ENCODE measurements at places on chromosomes 5 and 9.

DNA sequence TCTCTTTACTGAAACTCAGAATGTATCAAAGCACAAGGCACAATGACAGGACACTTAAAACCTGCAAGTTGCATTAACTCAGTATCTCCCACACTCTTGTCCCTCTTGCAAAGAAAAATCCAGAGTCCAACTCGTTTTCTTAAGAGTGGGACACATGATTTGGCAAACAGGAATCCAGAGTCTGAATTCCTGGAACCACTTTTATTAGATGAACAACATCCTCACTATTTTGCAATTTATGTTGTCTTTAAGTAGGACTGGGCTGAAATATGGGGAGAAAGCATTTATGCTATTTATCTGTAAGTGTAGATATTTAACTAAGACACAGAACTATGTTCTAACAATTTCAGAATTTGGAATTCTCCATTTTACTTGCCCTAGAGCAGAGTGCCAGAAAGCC, 69.1 kb downstream of the ABCA1 start:
- DNase-seq = no peak

GRCh38 chr5:123916345-123917121, 404.6 kb downstream of the CSNK1G3 start:
- DNase-seq = no peak

GRCh38 chr5:170226661-170227060, 6.1 kb upstream of the C5orf58 start:
- DNase-seq = no peak

DNA sequence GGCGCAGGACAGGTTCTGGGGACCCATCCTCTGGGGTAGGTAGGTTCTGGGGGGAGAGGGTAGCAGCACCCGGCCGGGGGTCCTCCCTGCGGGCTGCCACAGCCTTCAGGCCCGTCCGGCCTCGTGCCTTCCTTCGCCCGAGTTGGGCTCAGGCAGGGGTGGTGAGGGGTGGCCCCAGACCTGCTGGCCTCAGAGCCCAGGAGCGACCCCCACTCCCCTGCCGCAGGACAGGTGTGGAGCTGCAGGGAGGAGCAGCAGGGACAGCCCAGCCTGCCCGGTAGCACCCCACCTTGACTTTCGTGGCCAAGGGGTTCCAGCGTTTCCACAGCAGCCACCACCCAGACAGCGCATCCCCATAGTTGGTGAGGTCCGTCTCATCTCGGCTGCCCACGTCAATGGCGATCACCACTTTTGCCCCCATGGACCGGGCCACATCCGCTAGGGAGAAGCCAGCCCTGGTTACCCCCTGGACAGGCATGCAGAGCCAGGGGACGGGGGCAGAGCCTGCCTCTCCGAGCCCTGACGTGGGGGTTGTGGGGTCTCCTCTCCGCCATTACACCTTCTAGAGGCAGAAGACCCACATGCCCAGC, 3.4 kb upstream of the NSMF start:
- DNase-seq = no peak

GRCh38 chr5:151264113-151264512, 11.1 kb downstream of the GM2A start:
- no peak for DNase-seq

DNA sequence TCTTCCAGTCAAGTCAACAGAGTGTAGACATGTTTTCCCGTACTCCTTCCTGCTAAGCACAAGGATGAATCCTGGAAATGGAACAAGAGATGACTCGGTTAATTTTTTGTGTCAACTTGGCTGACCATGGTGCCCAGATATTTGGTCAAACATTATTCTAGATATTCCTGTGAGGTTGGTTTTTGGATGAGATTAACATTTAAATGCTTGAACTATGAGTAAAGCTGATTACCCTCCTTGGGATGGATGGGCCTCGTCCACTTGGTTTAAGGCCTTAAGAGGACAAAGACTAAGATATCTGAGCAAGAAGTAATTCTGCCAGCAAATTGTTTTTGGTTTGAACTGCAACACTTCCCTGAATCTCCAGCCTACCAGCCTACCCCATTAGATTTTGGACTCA, 338.1 kb upstream of the MSX2 start:
- DNase-seq = no peak

GRCh38 chr5:124474528-124475215, 271.8 kb downstream of the ZNF608 start:
- DNase-seq = no peak

DNA sequence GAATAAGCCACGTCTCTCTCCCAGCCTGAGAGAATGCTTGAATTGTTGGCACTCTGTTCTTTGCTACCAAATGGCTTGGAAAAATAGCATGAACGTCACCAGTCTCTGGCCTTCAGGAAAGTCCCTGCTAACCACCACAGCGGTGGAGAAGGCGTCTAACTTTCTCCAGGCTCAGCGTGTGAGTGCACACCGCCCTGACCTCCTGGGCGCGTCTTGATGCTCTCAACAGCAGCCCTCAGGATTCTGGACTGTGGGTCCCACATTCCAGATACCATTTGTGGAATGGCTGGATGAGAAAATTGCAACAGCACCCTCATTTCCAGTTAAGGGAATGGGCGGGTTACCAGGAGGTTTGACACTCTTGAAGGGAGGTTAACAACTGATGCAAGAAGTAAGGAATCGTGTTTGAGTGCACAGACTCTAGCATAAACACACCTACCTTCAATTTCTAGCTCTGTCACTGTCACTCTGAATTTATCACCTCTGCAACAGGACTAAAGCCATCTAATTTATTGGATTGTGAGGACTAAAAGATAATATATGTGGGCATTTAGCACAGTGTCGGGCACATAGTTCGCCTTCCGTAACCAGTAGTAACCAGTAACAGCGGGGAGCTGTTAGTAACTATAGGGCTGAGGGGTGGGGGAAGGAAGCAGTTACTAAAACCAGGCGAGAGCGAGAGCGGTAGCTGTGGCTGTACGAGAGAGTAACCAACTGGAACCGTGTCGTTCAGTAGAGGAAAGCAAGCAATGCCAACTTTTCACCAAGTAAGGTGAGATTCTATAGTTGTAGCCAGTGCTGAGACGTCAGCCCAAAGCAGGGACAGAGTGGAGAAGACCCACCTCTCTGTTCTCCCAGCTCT, 807 bp upstream of the PLGRKT start:
- DNase-seq = no peak

GRCh38 chr5:20105915-20106314, 117.9 kb upstream of the CDH18 start:
- DNase-seq = no peak

DNA sequence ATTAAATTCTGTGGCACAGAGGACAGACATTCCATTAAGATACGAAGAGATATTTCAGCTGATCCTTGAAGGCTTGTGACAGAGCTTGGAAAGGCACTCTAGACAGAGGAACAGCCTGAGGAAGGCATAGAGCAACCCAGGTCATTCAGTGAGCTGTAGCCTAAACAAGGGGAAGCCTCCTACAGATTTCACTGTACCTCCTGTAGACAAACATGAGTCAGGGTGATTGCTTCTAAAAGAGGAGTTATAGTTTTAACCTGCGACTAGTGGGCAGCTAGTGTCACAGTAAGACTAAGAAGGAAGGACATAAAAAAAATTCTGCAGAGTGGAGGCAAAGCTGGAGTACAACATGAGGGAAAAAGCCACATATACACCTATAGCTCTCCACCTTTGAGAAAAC, 43.5 kb upstream of the ANKDD1B start:
- no peak for DNase-seq

DNA sequence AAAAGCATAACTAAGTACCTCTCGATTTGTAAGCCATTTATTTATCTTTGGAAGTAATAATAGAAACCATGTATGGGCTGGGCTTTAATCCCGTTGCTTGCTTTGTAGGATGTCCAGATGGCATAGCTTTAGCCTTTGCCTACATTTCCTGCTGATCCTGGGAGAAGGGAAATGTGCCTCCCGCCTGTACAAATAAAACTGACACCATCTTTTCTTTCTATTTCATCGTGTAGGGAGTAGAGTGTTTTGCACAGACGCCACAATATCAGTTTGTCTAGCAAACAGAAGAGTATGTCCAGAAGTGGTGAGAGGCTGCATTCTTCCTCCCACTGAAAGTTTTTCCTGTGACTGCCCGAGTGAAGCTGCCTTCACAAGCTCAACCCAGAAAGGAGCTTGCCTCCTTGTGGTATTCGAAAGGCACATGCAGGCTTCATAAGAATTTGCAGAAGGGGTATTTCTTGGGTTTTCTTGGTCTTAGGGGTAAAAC, 24.7 kb upstream of the TJP2 start:
- DNase-seq = no peak

- DNase-seq = no peak
Observed at GRCh38 chr5:76473661-76474060, 70.6 kb downstream of the IQGAP2 start.

GRCh38 chr5:95966005-95966404, 4.4 kb upstream of the ELL2 start:
- no peak for DNase-seq

- DNase-seq = no peak
Observed at GRCh38 chr5:120083851-120084542, 380.1 kb upstream of the PRR16 start.

DNA sequence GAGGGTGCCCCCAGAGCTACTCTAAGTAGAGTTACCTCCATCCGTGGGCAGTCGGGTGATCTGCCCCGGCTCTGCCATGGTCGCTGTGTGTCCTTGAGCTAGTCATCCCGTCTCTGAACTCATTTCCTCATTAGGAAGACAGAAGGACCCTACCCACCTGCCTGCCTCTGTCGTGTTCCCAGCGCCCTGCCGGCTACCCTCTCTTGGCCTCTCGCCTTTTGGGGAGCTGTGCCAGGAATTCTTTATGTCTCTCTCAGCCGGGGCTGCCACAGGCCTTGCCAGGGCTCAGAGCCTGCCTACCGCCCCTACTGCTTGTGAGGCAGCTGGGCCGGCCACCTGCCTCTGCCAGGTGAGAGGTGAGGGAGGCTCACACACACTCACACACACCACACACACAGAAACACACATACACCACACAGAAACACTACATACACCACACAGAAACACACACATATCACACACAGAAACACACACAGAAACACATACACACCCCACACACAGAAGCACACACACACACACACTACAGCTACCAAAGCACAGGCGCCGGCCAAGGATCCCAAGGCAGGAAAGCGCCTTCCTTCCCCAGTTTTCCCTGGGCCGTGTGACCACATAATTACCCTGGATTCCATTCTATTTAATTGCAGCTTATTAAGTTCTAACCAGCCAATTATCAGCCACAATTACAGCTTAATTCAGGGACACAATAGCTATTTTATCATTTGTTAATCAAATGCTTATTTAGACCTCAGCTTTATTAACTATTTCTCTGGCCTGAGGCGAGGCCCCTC, 41.7 kb downstream of the UNC5A start:
- DNase-seq = no peak

DNA sequence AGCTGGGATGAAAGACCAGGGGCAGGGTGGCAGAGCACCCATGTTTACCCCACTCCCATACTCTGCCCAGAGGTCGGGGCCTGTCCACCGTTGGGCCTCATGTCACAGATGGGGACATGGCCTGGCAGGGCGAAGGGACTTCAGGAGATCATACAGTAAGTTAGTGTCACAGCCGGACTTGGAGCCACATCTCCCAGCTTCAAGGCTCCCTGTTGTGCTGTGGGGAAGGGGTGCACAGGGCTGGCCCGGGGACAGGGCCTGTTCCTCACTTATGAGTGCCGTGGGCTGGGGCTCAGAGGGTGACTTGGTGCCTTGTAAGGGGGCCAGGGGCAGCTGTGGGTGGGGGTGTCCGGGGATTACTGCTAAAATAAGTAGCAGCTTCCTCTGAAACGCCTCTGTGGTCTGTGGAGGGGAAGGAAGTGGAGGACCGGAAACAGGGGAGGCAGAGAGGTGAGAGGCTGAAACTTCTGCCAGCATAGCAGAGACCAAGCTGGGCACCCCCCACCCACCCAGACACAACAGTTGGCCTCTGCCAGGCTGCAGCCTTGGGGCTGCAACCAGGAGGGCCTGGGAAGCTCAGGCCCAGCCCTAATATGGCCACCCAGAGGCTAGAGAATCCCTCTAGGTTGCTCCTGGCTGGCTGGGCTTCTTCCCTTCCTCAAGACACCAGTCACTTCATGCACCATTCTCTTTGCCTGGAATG, 41.1 kb upstream of the NEK6 start:
- no peak for DNase-seq

GRCh38 chr9:94700445-94700844, 26.1 kb upstream of the AOPEP start:
- no peak for DNase-seq

GRCh38 chr9:114030364-114030763, 47.7 kb downstream of the AMBP start:
- no peak for DNase-seq

- DNase-seq = no peak
Observed at GRCh38 chr5:132474881-132475496, 15.6 kb downstream of the IRF1 start.

DNA sequence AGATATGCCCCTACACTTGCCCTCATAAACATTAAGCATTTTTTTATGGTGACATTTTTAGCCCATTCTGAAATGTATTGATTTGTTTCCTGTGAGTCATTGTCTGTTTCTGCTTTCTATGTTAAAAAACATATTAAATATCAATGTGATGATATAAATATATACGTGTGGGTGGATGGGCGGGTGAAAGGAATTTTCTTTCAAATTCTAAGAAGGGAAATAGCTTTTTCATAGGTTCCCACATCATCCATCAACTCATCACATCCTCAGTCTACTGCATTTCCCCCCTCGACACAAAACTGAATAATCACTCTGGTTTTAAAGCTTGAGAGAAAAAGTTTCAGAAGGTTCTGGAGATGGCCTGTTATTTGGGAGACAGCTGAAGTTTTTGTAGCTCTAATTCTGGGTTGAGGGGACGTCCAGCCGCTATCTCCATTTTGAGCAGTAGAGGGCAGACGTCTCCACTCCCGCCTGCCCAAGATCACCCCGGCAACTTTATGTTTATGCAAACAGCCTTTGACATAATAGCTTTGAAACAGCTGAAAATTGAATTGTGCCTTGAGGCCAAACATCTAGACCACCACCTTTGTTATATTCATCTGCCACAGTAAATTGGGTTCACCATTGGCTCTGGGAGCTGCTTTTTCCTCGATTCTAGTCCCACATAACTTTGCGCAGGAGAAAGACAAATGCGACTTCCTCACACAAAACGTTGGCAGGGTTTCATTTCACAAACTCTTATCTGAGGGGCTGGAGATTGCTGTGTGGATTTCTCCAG, 216.2 kb upstream of the CLINT1 start:
- DNase-seq = peak; percentile 11

- no peak for DNase-seq
Observed at GRCh38 chr5:2896371-2897275, 145.1 kb upstream of the IRX2 start.

DNA sequence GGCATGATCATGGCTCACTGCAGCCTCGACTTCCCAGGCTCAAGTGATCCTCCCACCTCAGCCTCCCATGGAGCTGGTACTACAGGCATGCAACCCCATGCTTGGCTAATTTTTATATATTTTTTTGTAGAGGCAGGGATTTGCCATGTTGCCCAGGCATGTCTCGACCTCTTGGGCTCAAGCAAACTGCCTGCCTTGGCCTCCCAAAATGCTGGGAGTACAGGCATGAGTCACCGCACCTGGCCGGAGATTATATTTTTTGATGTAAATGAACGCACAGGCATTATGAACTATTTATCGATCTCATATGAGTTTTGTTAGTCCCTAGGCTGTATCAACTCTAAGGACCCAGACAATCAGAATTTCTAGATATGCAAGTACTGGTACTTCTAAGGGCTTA, 25.5 kb upstream of the CEP120 start:
- DNase-seq = no peak

All from NCI-H1930 (cell line).